NCI-H524 treated with DMSO at 0.1 percent for 48 hours (cell line): ENCODE measurements at places on chromosomes 12 and 14.

DNA sequence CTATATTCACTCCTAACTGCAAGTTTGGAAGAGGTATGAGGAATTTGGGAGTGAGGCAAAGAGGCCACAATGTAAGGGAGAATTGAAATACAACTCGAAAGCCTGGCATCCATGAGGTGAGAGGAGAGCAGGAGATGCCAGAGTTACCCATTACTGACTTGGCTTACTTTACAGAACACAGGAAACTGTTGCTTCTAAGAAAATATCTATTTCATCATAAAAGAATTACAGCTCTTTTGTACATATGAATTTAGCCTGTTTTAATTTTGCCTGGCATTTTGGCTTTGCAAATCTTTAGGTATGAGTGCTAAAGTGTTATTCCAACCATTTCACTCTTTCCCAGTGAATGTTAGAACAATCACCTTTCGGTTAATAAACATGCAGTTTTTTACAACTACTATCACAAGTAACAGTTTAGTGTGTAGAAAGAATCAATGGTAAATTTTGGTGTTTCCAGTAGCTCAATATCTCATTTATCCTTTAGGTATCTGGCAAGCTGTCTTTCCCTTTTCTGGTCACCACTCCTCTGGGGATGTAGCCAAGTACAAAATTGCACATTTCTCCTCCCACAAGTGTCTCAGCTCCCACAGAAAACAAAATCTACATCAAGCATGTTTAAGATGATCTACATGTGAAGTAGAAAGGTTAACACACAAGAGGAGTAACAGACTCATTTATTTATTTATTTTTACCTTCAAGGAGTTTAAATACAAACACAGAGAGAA, 196.6 kb upstream of the DCN start:
- no peak for DNase-seq

- no peak for DNase-seq
Measured at GRCh38 chr12:120252071-120252906, 13.2 kb downstream of the PXN start.

DNA sequence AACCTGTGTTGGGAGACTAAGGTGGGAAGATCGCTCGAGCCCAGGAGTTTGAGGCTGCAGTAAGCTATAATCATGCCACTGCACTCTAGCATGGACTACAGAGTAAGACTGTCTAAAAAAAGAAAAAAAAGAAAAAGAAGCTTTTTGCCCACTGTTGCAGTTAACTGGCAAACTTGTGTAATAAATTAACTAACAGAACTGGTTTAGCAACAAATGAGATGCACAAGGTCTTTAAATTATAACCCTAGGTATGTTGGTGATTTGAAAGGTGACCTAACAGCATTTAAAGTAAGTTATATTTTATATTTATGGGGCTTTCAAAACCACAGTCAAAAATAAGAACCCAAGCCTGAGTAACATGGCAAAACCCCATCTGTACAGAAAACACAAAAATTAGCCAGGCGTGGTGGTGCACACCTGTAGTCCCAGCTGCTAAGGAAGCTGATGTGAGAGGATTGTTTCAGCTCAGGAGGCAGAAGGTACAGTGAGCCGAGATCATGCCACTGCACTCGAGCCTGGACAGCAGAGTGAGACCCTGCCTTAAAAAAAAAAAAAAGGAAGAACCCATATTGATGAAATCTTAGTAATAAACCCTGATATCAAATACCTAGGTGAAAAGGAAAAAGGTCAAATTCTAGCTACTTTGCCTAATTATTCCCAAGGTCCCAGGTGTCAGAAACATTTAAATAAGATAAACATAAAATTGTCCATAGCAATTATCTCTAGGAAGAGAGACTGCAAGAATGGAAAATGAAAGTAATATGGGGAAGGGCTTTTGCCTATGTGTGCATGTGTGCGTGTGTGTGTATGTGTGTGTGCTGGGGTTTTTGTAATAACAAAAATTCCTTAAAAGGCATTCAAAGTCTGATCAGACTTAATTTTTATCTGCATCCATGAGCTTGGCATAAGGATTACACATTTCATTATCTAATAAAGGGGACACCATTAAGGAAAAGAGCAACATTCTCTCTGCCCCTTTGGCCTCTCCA, 15.4 kb downstream of the SYNE2 start:
- DNase-seq = no peak

- no peak for DNase-seq
Measured at GRCh38 chr12:102421802-102422583, 58.4 kb downstream of the IGF1 start.

- DNase-seq = no peak
Measured at GRCh38 chr14:95495538-95496025, 20.9 kb downstream of the SYNE3 start.

- DNase-seq = no peak
Measured at GRCh38 chr12:24954261-24954660, 5.4 kb upstream of the BCAT1 start.

DNA sequence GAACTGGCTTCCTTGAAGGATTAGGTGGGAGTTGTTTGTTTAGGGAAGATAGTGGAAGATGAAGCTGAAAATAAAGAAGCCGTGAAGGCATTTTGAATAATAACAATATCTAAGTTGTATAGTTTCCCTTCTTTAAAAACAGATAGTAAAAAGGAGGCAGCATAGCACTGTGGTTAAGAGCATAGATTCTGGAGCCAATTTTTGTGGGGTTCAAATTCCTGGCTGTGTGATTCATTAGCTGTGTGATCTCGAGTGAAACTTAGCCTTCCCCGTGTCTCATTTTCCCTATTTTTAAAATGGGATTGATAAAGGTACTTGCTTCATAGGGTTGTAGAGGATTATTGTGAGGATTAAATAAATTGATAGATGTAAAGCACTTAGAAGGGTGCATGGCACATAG, 104.5 kb downstream of the MYRFL start:
- no peak for DNase-seq

GRCh38 chr12:70648191-70648590, 11.0 kb upstream of the PTPRB start:
- DNase-seq = no peak

DNA sequence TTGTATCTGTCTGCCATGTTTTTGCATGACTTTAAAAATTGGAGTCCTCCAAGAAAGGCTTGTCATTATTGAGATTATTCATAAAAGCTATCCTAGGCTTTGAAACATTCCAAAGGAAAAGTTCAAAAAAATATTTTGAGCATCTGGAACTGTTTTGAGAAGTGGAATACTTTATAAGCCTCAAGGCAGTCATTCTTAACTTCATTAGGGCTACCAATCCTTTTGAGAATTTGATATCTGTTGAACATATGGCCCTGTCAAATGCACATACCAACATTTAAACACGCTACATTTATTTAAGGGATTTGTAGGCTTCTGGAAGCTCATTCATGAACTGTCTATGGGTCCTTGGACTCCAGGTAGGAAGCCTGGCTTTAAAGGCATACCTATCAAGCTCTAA, 77.0 kb downstream of the TMEM117 start:
- no peak for DNase-seq
